ENCODE measurements at places on chromosomes 6 and 20. TPM values are rescaled to one million over a fixed set of nuclear protein-coding genes. Genes with fewer than 3 reads are reported as not detected.

The TSPO2 gene
- not detected for total RNA-seq

GRCh38 chr6:161238500-161238899, 35.4 kb downstream of the AGPAT4 start:
- DNase-seq, result no peak

GRCh38 chr6:42163981-42164380, 9.2 kb upstream of the GUCA1A start:
- no peak for DNase-seq

The CALHM4 gene
- total RNA-seq, result 0.32 TPM

DNA sequence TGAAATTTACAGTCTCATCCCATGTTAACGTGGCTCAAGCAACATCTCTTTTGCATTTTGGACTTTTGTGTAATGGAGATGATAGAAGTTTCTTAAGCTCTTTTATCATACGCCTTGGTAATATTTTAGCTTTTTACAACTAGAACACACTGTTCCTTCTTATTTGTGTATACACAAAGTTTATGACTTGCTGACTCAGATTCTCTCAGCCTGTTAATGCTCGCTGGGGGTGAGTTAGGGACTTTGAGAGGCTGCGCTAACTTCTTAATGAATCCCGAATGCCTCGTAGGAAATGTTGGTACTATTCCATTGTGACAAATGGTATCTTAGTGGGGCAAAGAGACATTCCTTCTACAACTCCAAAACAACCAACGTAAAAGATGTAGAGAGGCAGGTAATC, 509.7 kb downstream of the DOK5 start:
- no peak for DNase-seq
